ENCODE measurements at places on chromosomes 11 and 22.

DNA sequence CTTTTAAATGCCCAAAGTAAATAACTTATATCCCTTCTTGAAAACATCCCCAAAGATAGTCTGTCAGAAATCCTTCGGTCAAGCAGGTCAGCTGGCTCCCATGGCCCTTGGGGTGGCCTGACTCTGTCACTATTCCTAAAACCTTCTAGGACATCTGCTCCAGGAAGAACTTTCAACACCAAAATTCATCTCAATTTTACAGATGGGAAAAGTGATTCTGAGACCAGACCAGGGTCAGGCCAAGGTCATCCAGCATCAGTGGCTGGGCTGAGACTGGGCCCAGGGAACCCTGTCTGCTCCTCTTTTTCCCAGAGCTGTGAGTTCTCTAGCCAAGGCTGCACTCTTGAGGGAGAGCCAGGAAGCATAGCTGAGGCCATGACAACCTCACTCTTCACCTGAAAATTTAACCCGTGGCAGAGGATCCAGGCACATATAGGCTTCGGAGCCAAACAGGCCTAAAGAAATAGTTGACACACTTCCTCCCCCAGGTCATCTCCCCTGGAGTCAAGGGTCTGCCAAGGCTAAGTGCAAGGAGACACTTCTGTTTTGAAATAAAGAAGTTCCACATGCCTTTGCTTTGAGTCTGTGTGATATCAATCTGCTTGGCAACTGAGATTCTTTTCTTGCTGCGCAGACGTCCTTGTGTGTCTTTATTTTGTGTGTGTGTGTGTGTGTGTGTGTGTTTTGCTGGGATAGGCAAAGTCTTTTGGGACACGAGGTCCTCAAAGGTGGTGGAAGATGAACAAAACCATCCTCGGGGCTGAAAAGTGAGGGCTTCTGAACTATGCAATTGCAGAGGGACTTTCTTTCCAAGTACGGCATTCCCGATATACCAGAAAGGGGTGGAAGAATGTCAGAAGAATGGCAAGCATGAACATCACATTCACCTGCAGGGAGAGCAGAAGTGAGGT is 16.8 kb upstream of the PRG2 start:
- DNase-seq = no peak

DNA sequence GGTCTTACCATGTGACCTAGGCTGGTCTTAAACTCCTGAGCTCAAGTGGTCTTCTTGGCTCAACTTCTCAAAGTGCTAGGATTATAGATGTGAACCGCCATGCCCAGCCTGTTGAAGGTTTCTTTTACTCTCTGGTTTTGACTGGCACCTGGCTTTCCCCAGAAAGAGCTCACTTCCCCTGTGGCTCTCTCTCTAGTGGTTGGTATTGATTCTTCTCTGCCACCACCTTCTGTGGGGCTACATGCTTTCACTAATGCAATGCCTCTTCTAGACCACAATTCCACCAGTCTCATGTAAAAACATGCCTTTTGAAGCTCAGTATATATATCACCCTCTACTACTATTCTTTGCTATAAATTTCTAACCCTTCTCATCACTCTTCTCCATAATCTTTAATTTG is 67.2 kb downstream of the CCDC83 start:
- no peak for DNase-seq

- no peak for DNase-seq
These were observed 2.1 kb upstream of the DPAGT1 start for GRCh38 chr11:119103793-119104192.

GRCh38 chr11:27196203-27196897 is 155.7 kb downstream of the BBOX1 start:
- no peak for DNase-seq

- DNase-seq = no peak
These were observed 905.5 kb upstream of the RAG2 start for GRCh38 chr11:37503411-37504059.

All from mammary epithelial cell (primary cell).